ENCODE measurements at places on chromosomes 5 and 9.

GRCh38 chr5:81525690-81526089, 131.8 kb upstream of the ACOT12 start:
- peak; percentile 12 for DNase-seq

DNA sequence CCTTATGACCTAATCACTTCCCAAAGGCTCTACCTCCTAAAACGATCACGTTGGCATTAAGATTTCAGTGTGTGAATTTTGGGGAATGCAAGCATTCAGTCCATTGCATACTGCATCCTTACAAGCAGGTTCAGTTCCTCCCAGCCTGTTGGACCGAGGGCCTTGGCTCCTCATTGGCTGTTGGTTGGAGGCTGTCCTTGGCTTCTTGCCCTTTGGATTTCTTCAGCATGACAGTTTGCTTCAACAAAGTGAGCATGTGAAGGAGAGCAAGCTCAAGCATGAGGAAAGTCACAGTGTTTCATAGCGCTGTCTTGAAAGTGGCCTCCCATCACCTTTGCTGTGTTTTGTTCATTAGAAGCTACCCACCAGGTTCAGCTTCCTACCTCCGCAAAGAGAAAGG, 109.5 kb downstream of the GADD45G start:
- no peak for DNase-seq

- DNase-seq = no peak
Measured at GRCh38 chr5:139204196-139204595, 6.0 kb upstream of the SIL1 start.

GRCh38 chr5:499233-500209, 24.7 kb downstream of the SLC9A3 start:
- DNase-seq = no peak

DNA sequence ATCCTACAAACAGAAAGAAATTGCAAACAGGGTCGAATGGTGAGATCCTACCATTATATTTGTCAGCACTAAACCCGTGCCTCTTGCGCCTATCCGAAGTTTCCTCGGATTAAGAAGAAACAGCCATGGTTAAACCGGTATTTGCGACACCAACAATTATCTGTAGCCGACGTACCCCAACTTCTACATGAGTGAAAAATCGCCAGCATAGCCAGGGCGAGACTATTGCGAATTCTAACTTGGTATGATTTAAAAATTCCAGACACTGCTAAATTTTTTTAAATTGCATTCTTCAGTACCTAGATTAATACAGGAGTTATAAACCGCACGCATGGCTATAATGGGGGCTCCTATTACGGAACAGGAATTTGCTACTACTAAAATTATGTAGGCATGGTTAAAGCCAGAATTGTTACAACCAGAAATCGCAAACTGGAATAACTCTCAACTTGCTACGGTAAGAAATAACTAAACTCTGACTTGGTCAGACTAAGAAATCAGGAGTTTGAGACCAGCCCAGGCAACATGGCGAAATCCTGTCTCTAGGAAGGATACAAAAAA, 25.3 kb upstream of the ANXA2R start:
- DNase-seq = no peak

DNA sequence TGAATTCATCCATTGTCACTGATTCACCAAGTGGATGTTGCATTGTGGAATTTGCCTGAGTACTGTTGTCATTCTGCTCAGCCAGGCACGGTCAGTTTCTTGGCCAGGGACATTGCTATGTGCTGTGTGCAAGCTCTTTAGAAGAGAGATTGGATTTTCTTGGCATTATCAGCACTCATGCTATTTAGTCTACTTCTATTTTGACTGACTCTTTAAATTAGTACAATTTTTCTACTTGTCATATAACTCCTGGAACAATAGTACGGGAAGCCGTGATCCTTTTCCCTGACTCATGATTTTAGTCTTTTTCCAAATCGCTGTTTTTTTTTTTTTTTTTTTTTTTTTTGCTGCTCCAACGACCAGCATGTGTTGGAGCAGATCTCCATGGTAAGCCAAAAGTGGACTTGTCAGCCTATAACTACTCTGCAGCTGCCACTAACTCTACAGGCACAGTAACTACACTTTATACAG, 129.7 kb downstream of the CDC42SE2 start:
- no peak for DNase-seq

DNA sequence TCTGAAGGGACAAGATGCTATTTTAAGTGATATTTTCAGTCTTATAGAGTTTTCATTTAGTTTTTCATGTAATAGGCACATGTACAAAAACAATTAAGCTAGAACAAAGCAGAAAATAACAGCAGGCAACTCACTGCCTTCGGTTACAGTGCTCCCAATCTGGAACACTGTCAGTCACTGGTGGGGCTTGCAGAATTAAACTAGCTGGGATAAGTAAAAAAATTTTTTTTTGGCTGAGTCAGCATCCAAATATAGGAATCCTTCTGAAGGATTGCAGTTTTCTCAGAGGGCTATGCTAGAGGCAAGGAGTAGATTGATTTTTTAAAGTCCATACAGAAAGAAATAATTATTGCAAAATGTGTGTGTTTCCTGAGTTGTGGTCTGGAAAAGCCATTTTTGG, 250.2 kb upstream of the RFX3 start:
- DNase-seq = no peak

DNA sequence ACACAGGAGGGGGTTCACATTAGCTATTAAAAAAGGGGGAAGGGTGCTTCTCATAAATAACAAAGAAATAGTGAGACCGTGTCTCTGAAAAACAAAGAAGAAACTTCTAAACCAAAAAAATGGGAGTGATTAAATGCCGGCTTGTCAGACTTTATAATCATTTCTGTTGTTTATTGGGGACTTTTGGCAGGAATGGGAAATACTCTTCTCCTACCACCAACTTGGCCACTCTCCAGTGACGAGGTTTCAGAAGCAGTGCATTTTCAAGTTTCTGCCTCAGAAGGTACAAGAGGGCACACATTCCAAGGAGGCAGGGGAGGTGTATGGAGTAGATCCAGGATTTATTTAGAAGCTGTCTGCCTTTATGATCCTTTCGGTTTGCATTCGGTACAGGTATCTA, 46.2 kb downstream of the LIX1 start:
- no peak for DNase-seq

DNA sequence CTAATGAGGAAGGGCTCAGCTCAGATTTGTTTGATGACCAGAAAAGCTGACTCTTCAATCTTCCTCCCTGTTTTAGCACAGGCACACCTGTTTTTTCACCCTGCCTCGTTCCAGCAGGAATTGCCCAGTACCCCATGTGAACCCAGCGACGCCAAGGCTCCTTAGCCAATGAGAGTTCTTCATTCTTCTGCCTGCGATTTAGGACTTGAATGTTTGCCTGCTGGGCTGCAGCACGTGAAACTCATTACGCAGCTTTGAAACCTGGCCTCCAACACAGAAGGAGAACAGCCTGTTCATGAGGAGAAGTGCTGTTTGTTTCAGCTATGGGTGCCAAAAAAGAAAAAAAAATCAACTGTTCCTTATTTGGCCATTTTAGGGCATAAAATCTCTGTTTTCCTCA, 315.5 kb downstream of the TRPM3 start:
- DNase-seq = no peak

- no peak for DNase-seq
Measured at GRCh38 chr5:33769968-33770367, 121.8 kb downstream of the ADAMTS12 start.

DNA sequence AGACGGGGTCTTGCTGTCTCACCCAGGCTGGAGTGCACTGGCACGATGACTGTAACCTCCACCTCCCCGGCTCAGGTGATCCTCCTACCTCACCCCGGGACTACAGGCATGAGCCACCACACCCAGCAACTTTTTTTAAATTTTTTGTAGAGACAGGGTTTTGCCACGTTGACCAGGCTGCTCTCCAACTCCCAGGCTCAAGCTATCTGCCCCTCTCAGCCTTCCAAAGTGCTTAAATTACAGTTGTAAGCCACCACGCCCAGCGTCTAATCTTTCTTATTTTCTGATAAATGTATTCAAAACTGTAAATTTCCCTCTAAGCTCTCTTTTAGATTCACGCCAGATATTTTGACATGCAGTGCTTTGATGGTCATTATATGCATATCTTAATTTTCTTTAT, 10.3 kb downstream of the FRRS1L start:
- DNase-seq = no peak

DNA sequence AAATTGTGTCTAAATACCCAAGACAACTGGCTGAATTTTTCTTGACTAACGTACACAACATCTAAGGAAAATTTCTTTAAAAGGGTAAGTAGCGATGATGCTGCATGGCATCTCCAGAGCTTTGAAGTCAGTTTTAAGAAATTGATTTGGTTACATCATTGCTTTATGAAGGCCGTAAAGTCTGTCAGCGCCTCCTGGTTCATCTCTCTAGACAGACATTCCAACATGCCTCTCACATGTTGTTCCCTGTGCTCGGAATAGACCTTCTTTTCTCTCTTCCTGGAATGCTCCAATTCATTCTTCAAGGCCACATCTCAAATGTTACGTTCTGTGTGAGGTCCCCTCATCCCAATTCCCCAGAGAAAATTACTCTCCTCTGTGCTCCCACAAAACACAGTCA, 108.7 kb upstream of the SSBP2 start:
- DNase-seq = no peak

DNA sequence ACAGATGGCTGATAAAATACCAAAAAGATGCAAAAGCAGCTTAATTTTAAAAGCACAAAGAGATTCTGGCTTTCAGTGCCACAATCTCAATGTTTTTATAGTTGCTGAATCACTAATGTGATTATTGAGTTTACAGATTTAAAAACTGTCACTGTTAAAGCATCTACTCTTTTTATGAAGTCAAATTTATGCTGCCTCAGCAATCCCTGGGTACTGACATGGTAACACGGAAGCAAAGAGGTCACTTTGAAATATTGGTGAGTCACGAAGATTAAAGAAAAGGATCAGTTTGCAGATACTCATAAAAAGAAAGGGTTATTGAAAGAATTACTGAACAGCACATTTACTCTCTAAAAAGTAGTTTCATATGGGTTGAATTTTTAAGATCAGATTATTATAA, 39.7 kb upstream of the HMGCS1 start:
- DNase-seq = no peak

DNA sequence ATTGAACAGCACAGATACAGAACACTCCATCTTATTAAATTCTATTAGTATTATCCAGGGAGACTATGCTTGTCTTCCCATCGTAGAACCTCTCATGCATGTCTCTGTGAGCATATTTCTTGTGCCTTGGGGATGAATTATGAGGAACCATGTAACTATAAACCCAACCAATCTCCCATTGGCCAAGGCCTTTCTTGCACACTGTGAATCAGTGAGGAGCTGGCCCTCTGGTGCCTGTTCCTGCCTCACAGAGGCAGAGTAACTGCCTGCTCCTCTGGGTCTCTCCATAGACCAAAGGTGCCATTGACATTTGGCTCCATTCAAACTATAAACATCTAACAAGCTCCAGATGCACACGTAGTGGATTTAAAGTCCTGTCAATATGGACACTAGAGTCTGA, 190.4 kb downstream of the ENC1 start:
- no peak for DNase-seq

Measured in brain pericyte (primary cell).